Uterine smooth muscle cell (primary cell): ENCODE measurements at places on chromosomes 11 and 22. TPM values are rescaled to one million over a fixed set of nuclear protein-coding genes. Genes with fewer than 3 reads are reported as not detected.

C11orf86 gene
- not detected in 2 replicates for total RNA-seq

C22orf42 gene
- not detected in 2 replicates for total RNA-seq

PICK1 gene
- total RNA-seq, result 6.5 and 12.2 TPM in 2 replicates

MPEG1 gene
- total RNA-seq, result not detected in 2 replicates

TLCD5 gene
- total RNA-seq, result 9.1 and 10.1 TPM in 2 replicates

TYMP gene
- total RNA-seq, result 5.1 and 12.5 TPM in 2 replicates

FREY1 gene
- 0.89 and 1.9 TPM in 2 replicates for total RNA-seq

BBOX1 gene
- total RNA-seq, result under 0.01 TPM in 1 of 2 replicates, not detected in the other

CRYBB2 gene
- total RNA-seq, result not detected in 2 replicates

SCARF2 gene
- 18.2 and 36.9 TPM in 2 replicates for total RNA-seq

OR52K1 gene
- total RNA-seq, result under 0.01 TPM in 1 of 2 replicates, not detected in the other

EXPH5 gene
- 0.11 and 1.1 TPM in 2 replicates for total RNA-seq

SLC1A2 gene
- 6.2 and 7.7 TPM in 2 replicates for total RNA-seq

TCN1 gene
- not detected in 2 replicates for total RNA-seq

TP53I11 gene
- 9.7 and 13.1 TPM in 2 replicates for total RNA-seq

SLC22A8 gene
- total RNA-seq, result under 0.01 TPM in 1 of 2 replicates, not detected in the other

KRTAP5-8 gene
- not detected in 2 replicates for total RNA-seq

ZDHHC13 gene
- total RNA-seq, result 14.4 and 22.9 TPM in 2 replicates

ZNF195 gene
- total RNA-seq, result 16.5 and 17.3 TPM in 2 replicates

EPS8L2 gene
- 28.1 and 39.4 TPM in 2 replicates for total RNA-seq

C11orf91 gene
- total RNA-seq, result not detected in 2 replicates

TTC36 gene
- total RNA-seq, result 0.22 and 0.87 TPM in 2 replicates

HOATZ gene
- total RNA-seq, result under 0.01 TPM in 1 of 2 replicates, not detected in the other

CASTOR1 gene
- total RNA-seq, result 3.0 and 7.7 TPM in 2 replicates

RIC3 gene
- total RNA-seq, result under 0.01 and 0.11 TPM in 2 replicates

KREMEN1 gene
- total RNA-seq, result 3.1 and 6.6 TPM in 2 replicates

SERGEF gene
- total RNA-seq, result 21.4 and 28.7 TPM in 2 replicates
